Fibroblast of lung (primary cell): ENCODE measurements at places on chromosomes 12 and 14. TPM values are rescaled to one million over a fixed set of nuclear protein-coding genes. Genes with fewer than 3 reads are reported as not detected.

Gene TPPP2
- not detected in 2 replicates for total RNA-seq

Gene LEMD3
- 17.7 and 18.5 TPM in 2 replicates for total RNA-seq

Gene CLEC7A
- total RNA-seq = not detected in 2 replicates

Gene SLC22A17
- total RNA-seq = 16.4 and 23.1 TPM in 2 replicates

Gene P2RX2
- not detected in 2 replicates for total RNA-seq

Gene PRKAG1
- total RNA-seq = 65.2 and 76.5 TPM in 2 replicates

Gene DLK1
- total RNA-seq = not detected in 2 replicates

Gene IL22
- total RNA-seq = not detected in 2 replicates

Gene KLRB1
- not detected in 2 replicates for total RNA-seq

Gene RNASE3
- total RNA-seq = not detected in 2 replicates

Gene KHNYN
- total RNA-seq = 55.2 and 61.1 TPM in 2 replicates

Gene CLEC4E
- not detected in 2 replicates for total RNA-seq

Gene INSM2
- total RNA-seq = not detected in 2 replicates

Gene ABCD2
- total RNA-seq = under 0.01 and 0.33 TPM in 2 replicates

Gene SLC7A7
- total RNA-seq = 5.1 and 6.3 TPM in 2 replicates

Gene LUM
- 217 and 240 TPM in 2 replicates for total RNA-seq

Gene MRPL51
- total RNA-seq = 118 and 142 TPM in 2 replicates

Gene SLCO1B3
- total RNA-seq = not detected in 2 replicates

Gene RNF10
- total RNA-seq = 93.0 and 174 TPM in 2 replicates

Gene SPX
- total RNA-seq = 0.50 and 1.3 TPM in 2 replicates

Gene SERPINA5
- total RNA-seq = not detected in 2 replicates

Gene CBLN3
- total RNA-seq = 2.6 and 5.3 TPM in 2 replicates

Gene STYK1
- under 0.01 TPM in 1 of 2 replicates, not detected in the other for total RNA-seq

Gene PLEKHD1
- total RNA-seq = under 0.01 TPM in 2 replicates

Gene MAP3K9
- under 0.01 and 0.17 TPM in 2 replicates for total RNA-seq

Gene KRT86
- total RNA-seq = 0.17 TPM in 1 of 2 replicates, not detected in the other

Gene TMEM132C
- total RNA-seq = under 0.01 TPM in 1 of 2 replicates, not detected in the other

Gene NFE2
- under 0.01 and 0.17 TPM in 2 replicates for total RNA-seq

Gene PTCSC3
- not detected in 2 replicates for total RNA-seq
